ENCODE measurements at places on chromosomes 5 and 9.

- no peak for DNase-seq
Observed at GRCh38 chr9:137716694-137717287, 98.0 kb downstream of the EHMT1 start.

DNA sequence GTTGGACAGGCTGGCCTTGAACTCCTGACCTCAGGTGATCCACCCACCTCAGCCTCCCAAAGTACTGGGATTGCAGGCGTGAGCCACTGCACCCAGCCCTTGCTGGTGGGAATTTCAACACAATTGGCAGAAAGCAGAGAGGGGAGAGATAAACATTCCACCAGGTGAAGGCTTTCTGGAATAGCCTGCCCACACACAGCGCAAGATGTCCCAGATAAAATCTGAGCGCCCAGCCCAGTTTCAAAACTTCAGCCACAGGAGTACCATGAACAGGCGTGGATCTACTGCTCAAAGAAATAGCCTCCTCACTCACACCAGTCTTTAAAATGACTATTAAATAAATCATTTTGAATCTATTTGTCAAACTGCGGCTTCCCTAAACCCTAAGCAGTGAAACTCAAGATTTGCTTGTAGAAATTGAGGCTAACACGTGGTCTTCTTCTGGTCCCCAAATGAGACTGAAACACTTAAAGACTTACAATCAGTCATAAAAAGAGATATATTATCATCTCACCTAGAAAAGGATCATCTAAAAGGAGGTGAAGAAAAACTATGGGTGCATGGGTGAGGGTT lies 34.7 kb downstream of the CAPSL start:
- DNase-seq: no peak

- DNase-seq: no peak
Observed at GRCh38 chr9:132864691-132865090, 13.4 kb downstream of the AK8 start.

DNA sequence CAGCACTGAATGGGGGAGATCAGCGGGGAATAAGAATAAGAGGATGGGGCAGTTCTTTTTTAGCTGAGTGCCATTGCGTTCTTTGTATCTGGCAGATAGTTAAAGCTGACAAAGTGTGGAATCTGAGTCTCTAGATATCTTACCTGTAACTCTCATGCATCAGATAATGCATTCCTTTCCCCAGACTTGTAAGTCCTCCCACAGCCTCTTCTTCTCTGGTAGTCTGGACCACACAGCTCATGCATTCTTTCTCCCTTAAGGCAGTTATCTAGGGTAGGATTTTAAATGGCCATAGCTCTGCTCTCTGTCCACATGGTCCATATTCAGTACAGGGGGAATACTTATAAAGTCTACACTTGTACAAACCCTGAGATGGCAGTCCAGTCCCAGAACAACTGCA lies 54.0 kb upstream of the FGF10 start:
- no peak for DNase-seq

GRCh38 chr5:80060966-80061365 lies 25.8 kb downstream of the THBS4 start:
- no peak for DNase-seq

DNA sequence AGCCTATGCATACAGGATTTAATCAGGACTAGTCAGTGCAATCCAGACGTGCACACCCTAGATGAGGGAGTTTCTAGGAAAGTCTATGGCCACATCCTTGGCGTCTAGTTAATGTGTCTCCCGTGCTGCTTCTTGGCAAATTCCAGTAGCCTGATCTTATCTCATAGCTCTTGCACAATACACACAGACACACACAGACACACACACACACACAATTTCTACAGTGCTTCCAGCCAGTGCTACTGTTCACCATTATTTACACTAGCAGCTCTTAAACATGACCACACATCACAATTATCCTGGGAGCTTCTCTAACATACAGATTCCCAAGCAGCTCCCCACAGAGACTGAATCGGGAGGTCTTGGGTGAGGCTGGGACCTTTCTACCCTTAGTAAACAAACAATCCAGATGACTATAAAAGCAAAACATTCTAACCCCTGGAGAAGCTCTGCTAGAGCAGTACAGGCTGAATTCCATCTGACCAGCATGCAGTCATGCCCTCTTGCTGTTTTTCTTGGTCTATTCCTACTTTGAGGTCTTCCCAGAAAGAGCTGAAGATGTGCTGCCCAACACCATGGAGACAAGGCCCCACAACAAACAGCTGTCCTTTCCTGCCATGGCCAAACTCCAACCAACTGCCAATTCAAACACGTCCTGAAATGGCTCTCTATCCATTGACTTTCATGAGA lies 236.6 kb downstream of the DEPDC1B start:
- DNase-seq: no peak

DNA sequence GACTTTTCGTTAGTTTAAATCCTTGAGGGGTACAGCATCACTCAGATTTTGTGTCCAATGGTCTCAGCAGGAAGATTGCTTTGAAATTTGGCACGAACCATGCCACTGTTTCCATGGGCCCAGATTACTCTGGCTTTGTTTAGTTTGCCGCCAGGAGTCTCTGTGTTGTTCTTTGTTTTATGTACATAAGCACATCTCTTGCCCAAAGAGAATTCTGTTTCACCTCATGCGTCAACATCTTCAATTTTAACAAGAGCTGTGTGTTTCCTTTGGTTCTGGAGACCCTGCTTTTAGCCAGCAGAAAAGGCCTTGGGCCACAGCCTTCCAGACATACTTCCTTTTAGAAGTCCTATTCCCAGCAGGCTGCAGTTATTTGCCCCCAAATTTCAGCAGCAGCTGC lies 62.4 kb downstream of the TNPO1 start:
- DNase-seq: no peak

DNA sequence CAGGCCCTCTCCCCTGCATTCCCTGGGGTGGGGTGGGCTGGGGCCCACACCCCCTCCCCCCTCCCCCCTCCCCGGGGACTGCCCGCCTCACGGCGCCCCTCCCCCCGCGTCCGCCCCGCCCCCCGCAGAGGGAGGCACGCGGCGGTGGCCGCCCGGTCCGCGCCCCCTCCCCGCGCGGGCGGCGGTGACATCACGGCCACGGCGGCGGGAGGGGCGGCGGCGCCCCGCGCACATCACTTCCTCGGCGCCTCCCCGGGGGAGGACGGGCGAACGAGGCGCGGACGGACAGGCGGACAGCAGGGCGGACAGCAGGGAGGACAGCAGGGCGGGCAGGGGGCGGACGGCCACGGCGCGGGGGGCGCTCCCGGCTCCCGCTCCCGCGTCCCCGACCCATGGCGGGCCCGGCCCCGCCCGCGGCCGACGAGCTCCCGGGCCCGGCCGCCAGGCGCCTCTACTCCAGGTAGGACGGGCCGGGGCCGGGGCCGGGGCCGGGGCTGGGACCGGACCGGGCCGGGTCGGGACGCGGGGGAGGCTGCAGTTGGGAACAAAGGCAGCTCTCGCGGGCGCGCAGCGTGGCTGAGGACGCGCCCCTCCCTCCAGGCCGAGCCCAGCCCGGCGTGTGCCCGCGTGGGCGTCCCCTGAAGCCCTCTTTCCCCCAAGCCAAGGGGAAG lies at the start of gene GPSM1:
Gene GPSM1 (plus strand): TSS at position 236 of the 671 bp plus-strand sequence. CDS start 157 bp downstream, at position 393.
- DNase-seq: no peak

DNA sequence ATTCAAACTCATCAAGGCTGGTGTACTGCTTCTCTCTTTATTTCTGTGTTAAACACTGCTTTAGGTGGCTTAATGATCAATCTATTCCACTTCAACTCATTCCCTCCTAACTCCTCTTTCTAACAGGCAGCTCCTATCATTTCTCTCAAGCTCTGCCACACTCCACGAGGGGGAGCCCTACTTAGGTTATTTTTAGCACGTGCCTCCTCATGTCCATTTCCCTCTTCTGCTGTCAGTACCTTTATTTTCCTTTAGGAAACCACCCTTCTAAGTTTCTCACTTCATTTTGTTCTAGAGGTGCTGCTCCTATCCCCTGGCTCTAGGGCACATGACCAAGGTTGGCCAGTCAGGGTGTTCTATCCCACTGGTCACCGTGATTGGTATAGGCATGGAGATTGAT lies 6.7 kb upstream of the BRINP1 start:
- DNase-seq: no peak
